ENCODE measurements at places on chromosomes 4 and X.

DNA sequence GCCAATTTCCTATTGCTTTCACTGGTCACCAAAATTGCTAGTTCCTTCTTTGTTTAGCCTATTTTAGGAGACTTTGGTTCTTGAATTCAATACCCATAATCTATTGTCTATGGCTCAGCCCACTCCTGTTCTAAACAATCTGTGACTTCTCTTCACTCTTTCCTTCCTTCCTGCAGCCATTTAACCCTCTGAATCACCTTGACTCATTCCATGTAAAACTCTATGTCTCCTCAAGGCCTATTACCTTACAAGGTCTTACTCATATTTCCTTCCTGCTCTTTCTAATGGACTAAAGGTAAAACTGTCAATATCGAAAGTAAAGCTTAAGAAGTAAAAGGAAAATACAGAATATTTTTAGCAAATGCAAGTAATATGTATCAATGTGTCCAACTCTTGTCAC, 301.6 kb downstream of the ARHGAP24 start:
- no peak for DNase-seq

DNA sequence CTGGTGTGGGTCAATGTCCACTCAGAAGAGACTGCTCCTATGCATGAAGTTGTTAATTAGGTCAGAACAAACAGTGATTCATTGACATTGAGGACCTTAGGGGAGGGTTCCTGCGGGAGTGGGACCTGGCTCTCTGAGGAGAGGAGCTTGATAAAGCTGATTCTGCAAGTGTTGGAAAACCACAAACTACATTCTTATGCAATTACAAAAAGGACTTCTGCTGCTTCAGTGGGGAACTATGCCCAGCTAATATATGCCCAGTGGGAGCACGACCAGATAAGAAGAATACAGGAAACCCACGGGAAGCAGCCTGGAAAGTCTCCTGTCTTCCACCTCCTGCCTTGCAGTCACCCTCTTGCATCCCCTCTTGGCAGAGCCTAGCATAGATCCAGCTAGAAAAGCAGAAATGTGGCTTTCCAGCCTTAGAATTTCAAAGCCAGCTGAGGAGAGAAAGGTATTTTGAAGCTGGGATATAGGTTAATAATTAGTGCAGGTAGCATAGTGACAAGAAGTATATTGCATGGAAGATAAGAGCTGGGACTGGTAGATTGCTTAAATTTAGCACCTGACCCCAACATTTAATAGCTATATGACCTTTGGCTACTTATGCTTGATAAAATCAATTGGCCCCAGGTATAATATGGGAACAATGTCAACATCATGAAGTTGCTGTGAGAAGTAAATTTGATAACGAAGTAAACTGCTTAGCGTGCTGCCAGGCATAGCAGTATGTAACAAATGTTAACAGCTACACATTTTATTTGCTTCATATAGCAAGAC, 34.9 kb upstream of the UGT8 start:
- DNase-seq = no peak

- DNase-seq = no peak
Measured at GRCh38 chr4:6935965-6936364, 26.3 kb downstream of the TBC1D14 start.

DNA sequence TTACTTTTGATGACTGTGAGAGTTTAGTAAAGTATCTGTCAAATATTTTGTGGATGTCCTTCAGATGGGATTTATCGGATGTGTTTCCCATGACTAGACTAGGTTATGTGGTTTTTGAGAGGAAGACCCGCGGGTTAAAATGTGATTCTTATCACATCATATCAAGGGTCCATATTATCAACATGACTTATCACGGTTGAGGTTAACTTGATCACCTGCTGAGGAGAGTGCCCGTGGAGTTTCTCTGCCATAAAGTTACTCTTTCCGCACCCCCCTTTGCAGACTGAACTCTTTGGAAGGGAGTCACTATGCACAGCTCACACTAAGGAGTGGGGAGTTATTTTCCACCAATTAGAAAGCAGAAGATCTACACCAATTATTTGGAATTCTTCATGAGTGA, 38.7 kb downstream of the GLRB start:
- no peak for DNase-seq

GRCh38 chrX:34768290-34768689, 111.2 kb upstream of the TMEM47 start:
- no peak for DNase-seq

- DNase-seq = no peak
Measured at GRCh38 chr4:44632733-44633132, 18.7 kb downstream of the YIPF7 start.

- no peak for DNase-seq
Measured at GRCh38 chrX:13464599-13465275, 104.7 kb upstream of the EGFL6 start.

DNA sequence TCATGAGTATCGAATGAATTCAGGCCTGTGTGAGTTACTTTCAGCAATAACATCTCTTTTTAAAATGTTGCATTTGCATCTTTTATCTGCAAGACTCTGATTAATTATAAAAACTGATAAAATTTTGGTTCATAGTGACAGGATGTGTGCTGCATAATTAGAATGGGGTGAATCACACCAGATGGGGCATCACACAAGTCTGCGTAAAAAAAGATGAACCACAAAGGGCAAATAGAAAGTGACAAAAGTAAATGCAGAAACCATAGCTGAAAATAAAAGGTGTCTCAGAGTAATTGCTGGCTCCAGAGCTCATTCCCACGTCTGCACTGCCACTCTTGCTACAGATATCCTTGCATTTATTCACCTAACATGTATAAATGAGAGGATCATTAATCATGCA, 131.1 kb downstream of the HS3ST1 start:
- no peak for DNase-seq

DNA sequence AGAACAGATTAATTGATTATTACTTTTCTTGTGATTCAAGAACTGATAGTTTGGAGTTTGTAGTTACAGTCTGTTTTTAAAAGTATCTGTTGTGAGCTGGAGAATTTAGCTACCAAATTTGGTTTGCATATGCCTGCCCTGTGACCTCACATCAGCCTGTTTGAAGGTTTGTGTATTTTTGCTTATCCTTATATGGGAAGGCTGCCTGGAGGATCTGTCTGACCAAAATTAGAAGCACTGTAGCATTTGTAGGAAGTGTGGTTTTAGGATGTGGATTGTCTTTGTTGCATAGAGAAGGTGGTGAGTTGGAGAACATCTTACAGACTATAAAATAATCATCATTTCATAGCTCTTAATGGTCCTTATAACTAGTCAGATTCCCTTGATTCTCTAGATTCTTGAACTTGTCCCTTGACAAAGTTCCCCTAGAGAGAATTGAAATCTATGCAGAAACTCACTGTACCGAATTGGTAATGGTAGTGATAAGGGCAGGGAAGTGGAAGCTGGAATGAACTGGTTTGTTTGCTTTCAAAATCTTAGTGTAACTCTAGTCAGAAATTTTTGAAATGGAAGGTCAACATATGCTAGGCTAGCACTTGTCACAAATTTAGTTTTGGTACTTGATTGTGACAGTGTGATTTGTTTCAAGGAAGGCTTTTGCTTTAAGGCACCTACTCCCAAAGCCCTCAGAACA, 57.3 kb downstream of the SH3BGRL start:
- no peak for DNase-seq

DNA sequence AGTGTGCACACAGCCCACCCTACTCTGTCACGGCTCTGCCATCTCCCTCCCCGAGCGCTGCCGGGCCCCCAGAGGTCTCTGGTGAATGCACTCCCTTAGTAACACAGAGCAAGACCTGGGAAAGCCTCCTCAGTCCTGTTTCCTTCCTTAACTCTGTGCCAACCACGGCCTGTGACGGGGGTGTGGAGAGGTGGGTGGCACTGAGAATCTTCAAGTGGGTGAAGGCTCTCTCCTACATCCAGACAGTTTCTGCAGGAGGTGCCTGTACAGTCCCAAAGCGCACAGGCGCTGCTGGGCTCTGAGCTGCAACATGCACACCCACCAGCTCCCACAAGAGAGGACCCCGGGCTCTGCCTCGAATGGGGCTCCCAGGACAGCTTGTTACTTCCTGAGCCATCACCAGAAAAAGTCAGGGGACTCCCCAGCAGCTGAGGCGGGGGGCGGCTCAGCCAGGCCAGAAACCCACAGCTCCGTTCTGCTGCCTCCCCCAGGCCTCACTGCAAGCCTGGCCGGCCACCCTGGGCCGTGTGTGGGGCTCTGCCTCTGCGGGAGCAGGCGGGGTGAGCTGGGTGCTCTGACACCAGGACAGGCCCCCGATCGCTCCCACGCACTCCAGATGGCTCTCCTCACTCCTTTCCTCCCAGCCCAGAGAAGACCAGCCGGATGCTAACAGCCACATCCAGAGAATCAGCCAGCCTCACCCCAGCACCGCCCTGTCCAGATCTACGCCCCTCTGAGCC, 29.7 kb downstream of the FAM53A start:
- no peak for DNase-seq

- no peak for DNase-seq
Measured at GRCh38 chr4:2436301-2436700, 17.5 kb downstream of the CFAP99 start.

- DNase-seq = no peak
Measured at GRCh38 chr4:185805262-185805802, 6.7 kb downstream of the SORBS2 start.

GRCh38 chr4:60737858-60738257, 462.3 kb upstream of the ADGRL3 start:
- no peak for DNase-seq

- DNase-seq = no peak
Measured at GRCh38 chrX:136866337-136867095, 14.0 kb downstream of the RBMX start.

DNA sequence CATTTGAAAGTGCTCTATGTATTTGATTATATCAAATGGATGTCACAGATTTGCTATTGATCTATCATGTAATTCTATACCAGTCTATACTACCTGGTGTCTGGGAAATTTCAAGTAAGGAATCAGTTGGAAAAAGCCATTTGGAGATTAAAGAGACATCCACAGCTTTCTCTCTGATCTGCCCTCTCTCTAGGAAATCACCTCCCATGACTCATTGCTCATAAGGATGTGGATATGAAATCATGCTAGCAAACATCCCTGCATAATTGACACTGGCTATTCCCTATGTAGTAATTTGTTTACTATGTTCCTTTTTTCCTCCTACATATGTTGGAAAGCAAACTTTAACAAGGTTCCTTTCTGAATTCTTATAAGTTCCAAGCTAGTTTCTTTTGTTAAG, 94.3 kb downstream of the TEX13A start:
- no peak for DNase-seq

GRCh38 chrX:119134466-119134865, 6.9 kb upstream of the KIAA1210 start:
- no peak for DNase-seq

- DNase-seq = no peak
Measured at GRCh38 chrX:9182041-9182440, 148.1 kb upstream of the FAM9B start.

- no peak for DNase-seq
Measured at GRCh38 chr4:96642490-96642889, 802.6 kb downstream of the PDHA2 start.

DNA sequence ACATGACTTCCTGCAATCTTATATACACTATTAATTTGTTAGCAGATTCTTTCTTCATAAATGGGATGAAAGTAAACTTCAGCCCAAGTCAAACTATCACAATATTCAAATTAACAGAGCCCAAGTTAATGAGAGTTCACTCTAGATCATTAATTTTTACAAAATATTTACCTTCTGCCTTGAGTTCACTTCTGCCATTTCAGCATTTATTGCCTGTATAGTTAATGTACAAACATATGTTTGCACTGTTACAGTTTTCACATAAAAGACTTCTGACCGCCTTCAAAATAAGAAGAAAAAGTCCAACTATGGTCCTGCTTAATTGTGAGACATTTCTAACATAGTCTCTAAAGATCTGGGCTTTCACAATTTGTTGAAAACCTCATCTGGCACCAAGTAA, 46.9 kb downstream of the GPC3 start:
- no peak for DNase-seq

- DNase-seq = no peak
Measured at GRCh38 chr4:81881855-81882621, 410.3 kb upstream of the RASGEF1B start.

GRCh38 chr4:23904639-23905071, 14.8 kb upstream of the PPARGC1A start:
- no peak for DNase-seq

DNA sequence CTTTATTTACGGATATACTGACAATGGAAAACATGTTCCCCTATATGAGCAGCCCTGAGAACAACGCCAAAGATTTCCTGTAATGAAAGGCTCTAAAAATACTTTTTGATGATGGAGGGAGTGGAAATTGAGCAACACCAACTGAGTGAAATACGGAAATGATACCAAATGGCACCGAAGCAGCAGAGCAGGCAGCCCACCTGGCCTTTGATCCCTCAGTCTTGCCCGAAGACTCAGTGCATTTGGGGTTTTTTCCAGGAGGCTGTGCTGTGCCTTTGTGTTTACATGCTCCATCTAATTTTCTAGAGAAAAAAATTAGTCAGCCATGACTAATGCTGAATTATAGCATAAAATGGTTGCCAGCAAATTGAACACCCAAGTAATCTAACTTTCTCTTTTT, 169.9 kb upstream of the RBPJ start:
- no peak for DNase-seq

GRCh38 chr4:55396308-55397125, 760 bp downstream of the TMEM165 start:
- no peak for DNase-seq

DNA sequence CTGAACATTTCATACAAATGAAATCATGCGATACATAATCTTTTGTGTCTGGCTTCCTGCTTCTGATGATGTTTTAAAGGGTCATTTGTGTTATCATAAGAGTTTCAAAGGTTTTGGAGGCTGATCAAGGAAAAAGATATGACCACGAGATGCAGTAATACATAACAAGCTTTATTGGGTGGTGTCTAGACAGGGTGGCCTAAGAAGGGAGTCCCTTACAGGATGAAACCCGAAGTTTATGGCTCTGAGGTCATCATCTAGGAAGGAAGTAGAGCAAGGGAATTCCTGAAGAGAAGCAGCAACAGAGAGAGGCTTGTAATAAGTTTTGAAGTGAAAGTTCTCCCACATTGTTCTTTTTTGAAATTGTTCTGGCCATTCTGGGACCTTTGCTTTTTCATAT, 40.8 kb upstream of the SOD3 start:
- no peak for DNase-seq

DNA sequence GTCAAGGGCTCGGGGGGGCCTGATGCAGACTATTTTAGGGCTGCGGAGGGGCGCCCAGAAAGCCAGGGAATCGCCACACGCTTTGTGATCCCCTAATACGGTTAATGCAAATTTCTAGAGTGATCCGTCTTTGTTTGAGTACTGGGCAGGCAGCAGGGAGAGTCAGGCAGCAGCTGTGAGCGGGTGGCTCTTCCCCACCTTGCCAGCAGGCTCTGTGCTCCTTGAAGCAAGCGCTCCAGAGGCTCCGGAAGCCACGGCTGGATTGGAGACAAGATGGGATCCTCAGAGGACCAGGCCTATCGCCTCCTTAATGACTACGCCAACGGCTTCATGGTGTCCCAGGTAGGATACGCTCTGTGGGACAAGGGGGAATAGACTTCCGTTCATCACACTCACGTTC, at the start of gene ASMT:
Gene ASMT, plus strand, starts transcription at position 133 of the 400 bp plus-strand sequence. Its CDS starts 141 bp downstream, at position 274.
- no peak for DNase-seq

- no peak for DNase-seq
Measured at GRCh38 chrX:13250826-13251580, 68.8 kb downstream of the ATXN3L start.

All from omental fat pad (tissue), 4 donors.